ENCODE measurements at places on chromosomes 3 and 15.

DNA sequence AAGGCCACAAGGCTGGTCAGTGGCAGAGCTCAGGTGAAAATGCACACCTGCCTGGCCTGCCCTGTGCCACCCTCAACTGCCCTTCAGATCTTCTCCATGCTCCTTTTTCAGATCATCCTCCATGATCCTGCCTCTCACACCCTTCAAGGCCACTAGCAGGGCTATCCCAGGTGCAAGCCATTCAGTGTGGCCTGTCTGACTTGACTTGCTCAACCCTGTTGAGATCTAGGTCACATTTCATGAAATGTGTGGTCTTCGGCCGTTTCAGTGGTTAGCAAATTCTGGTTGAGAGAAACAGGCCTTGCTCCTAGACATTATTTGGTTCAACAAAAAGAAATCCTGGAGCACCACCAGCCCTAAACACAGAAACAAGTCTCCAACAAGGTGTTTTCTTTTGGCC is 26.6 kb upstream of the LMCD1 start:
- DNase-seq, result no peak

GRCh38 chr15:82831894-82832600 is 22.6 kb downstream of the WHAMM start:
- peak; percentile 5 for DNase-seq

GRCh38 chr15:70835415-70835814 is 18.5 kb downstream of the LARP6 start:
- no peak for DNase-seq

DNA sequence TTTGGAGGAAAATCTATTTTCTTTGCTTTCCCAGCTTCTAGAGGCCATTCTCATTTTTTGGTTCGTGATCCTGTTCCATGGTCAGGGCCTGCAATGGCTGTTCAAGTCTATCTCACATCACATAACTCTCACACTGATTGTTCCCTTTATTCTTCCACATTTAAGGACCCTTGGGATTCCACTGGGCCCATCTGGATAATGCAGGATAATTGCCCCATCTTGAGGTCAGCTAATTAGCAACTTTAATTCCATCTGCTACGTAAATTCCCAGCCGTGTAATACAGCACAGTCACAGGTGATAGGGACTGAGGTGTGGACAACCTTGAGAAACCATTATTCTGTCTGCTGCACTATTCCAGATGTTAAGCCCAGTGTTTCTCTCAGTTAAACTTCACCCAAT is 311.6 kb upstream of the CNTN4 start:
- DNase-seq, result no peak

- no peak for DNase-seq
Measured at GRCh38 chr15:93249623-93250022, 160.6 kb upstream of the RGMA start.

GRCh38 chr3:51686512-51687215 is 15.6 kb downstream of the TEX264 start:
- peak; percentile 64 for DNase-seq

GRCh38 chr3:108998436-108998835 is 44.8 kb upstream of the GUCA1C start:
- DNase-seq, result no peak

- no peak for DNase-seq
Measured at GRCh38 chr3:52366527-52366926, 50.4 kb downstream of the DNAH1 start.

- DNase-seq, result no peak
Measured at GRCh38 chr3:158430968-158431367, 140.0 kb upstream of the MLF1 start.

- DNase-seq, result no peak
Measured at GRCh38 chr3:33732394-33732793, 14.3 kb upstream of the CLASP2 start.

DNA sequence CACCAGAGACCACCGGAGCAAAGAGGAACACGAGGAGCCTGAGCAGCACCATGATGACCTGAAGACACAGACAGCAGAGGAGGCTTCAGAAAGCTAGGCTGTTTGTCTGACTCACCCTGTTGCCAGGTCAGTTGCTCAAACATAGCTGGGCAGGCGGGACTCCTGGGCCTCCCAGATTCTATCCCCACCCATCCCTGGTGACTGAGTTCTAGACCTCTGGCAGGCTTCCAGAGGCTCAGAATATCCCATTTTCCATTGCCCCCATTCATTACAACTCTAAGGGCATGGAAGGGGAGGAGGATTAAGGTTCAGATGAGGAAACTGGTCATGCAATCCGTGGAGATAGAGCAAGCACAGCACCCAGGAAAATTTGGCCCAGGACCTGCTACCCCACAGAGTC is at the start of gene CDHR4:
Gene CDHR4, minus strand, starts transcription at position 113 of the 400 bp plus-strand sequence. Its CDS starts 61 bp downstream, at position 52.
- no peak for DNase-seq

GRCh38 chr15:83107841-83108181 is 366 bp downstream of the TM6SF1 start:
- DNase-seq, result no peak

DNA sequence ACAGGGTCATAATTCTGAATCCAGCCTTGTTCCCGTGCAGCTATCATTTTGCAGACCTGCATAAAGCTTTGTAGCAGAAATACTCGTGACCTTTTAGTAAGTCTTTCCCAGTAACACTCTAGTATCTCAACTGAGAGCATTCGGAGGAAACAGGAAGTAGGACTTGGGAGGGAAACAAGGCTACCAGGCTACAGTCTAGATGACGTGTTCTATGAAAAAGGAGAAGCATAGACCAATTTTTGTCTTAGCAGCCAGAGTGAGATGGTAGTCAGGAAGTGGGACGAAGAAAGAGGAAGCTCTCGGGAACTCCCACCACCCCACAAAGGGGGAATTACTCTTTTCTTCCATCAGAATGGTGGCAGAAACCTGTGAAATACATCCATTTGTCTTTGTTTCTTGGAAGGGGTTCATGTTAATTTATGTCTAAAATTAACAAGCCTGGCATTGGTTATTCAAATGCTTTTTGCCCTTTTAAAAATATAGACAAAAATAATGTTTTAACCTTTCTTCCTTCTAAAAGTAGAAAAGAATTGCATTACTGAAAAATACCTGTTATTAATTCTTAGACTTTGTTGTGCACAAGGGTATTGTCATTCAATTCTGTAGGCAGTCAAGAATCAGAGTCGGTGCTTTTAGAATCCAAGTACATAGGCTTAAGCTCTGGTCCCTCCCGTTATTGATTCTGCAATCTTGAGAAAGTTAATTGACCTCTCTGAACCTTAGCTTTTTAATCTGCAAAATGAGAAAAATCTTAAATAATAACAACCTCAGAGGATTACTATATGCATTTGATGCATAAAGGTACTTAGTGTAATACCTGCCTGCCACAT is 1.6 kb upstream of the SUCNR1 start:
- peak; percentile 18 for DNase-seq

DNA sequence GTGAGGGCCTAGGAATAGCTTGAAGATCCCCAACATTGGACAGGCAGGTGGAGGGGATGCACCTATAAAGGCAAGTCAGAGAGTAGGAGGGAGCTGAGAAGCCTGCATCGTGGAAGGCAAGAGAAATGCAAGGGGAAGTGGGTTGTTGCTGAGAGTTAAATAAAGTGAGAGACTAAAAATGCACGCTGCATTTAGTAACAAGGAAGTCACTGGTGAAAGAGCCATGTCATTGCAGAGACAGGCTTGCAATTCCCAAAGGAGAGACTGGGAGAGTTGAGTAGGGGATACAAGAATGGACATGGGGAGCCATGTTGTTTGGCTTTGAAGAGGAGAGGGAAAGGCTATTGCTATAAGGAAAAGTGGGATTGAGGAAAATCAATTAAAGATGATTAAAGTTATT is 77.0 kb upstream of the HEG1 start:
- peak; percentile 39 for DNase-seq

DNA sequence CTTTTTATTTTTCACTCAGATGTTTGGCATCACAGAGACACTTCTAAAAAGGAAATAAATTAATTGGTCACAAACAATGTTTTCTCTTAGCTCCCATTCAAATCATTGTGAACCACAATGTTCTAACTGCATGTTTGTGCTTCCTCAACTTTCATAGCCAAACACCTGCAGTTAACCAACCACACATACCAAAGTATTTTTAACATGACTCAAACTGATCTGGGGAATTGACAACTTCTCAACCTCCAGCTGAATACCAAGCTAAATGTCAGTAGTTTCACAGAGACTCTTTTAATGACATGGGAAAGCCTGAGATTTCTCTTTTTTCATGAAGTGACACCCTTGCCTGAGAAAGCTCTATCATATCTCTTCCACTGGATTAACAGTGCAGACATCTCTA is 217.9 kb upstream of the MME start:
- DNase-seq, result no peak

Data from GM13977 (cell line).